Osteoblast (primary cell): ENCODE measurements at places on chromosomes 5 and 9.

DNA sequence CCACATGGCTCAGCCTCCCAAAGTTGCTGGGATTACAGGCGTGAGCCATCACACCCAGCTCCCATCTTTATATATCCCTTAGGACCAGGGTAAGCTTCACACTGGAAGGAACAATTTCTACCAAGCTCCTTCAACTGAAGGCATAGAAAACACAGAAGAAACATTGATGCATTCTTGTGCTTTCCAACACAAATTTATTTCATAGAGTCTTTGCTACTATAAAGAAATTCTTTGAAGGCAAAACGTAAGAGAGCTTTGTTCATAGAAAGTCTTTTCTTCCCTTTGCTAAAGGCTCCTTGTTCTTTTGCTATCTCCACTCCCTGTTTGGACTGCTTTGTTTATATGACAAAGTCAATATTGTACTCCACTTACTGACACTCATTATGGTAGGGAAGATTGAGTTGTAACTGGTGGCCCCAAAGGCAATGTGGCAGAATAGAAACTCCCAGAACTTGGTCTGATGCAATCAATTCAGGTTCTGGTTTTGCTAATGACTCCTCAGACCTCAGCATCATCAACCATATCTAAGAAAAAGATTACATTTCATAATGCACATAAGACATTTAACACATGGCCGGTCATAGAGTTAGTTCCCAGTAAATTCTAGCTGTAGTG lies 97.4 kb upstream of the CLINT1 start:
- DNase-seq, result no peak

DNA sequence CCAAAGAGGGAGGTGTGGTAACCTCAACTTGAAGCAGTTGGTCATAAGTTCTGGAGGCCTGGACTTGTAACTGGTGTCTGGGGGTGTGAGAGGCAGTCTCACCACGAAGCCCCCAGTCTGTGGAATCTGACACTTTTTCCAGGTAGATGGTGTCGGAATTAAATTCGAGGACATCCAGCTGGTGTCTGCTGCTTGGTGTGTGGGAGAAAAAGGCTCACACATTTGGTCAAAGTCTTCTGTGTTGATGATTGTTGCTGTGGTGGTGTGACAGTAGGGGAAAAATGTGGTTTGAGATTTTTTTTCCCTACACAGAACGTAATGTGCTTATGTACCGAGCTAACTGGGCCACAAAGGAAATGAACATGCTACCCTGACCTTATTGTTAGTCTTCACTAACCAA lies 251.9 kb downstream of the MAT2B start:
- DNase-seq, result no peak

GRCh38 chr5:139468421-139468931 lies 2.3 kb upstream of the SMIM33 start:
- DNase-seq, result peak; percentile 34

DNA sequence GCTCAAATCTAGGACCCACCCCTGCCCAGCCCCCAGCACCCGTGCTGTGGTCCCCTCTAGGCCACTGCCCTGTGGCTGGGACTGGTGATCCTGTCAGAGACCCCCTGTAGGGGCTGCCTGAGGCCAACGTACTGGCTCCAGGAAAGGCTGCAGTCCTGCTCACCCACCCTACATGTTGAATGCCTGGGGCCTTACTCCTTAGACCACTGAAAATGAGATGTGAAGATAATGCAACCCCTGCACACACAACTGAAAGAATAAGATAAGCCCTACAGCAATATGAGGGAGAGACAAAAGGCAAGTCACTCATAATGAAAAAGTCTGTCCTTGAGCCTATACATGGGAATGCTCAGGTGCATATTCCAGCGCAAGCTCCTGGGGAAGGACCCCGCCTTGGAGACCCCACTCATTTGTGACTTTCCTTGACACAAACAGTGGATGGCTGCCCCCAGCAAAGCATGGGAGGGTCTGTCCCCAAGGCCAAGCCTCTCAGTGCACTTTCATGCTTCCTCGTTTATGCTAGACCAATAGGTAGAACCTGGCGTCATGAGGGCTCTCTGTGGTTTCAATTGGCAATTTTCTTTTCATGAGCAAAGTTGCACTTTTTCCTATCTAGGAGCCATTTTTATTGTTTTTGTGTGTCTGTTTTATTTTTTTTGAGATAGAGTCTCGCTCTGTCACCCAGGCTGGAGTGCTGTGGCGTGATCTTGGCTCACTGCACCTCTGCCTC lies 12.5 kb upstream of the WNK2 start:
- peak; percentile 71 for DNase-seq

GRCh38 chr5:109981979-109982378 lies 292.3 kb downstream of the MAN2A1 start:
- no peak for DNase-seq

GRCh38 chr9:94611638-94612068 lies 18.0 kb upstream of the FBP2 start:
- no peak for DNase-seq

GRCh38 chr5:143386725-143387124 lies 16.8 kb downstream of the NR3C1 start:
- no peak for DNase-seq

DNA sequence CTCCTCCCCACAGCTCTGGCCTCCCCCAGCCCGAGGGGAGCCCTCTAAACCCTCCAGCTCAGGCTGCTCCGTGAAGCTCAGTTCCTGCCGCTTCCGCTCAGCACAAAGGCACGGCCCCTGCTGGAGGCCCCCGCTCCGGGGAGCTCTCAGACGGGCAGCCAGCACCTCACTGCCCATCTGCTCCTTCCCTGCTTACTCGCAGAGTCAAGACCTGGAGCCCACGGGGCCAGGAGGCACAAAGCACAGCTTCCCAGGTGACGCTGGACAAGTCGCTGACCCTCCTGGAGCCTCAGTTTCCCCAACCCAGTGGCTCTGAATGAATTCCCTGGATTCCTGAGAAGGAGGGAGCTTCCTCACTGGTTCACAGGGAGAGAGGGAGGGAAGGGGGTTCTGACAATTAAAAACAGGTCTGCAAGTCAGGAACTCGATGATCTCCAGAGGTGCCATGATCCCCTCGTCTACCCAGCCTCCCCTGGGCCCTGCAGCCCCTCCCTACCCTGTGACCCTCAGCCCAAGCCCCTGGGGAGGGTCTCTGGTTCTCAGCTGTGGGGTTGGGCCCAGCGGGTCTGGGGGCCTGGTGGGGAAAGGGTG lies 36.2 kb downstream of the VAV2 start:
- DNase-seq, result peak; percentile 83

DNA sequence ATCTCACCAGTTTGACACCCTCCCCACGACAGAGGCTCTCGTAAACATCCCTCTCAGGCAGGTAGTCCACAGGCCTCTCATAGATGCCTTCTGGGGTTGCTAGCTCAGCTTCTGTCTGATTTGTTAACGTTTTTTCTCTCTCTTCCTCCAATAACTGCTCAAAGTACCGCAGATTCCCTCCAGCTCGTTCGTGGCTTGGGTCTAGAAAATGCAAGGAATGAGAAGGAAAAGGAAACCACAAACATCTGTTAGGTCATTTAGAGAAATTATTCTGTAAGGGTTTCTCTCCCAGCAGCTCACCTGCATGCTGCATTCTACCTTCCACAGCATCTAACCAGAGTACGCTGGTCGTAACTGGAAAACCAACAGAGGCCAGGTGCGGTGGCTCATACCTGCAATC lies 18.5 kb downstream of the P4HA2 start:
- no peak for DNase-seq

DNA sequence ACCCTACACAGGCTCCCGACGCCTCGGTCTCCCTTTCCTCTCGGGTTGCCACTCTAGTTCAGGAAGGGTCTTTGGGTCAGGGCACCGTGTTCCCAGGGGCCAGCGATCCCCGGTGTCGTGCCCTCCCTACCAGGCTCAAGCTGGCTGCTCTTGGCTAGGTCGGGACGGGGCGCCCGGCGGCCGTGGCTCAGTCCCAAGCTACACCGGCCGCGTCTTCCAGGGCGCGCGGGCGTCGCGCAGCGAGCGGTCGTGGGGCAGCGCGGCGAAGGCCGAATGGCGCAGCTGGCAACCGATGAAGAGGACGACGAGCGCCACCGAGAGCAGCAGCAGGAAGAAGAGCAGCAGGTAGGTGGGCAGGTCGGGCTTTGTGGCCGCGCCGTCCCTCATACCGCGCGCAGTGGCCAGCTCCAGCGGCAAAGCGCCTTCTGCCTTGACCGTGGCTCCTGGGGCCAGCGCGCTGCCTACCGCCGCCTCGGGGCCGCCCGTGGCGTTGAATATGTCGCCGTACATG lies 892 bp downstream of the SMIM32 start:
- peak; percentile 56 for DNase-seq
